ENCODE measurements at places on chromosomes 6 and 20.

GRCh38 chr6:37495244-37495934 lies 4.3 kb downstream of the CCDC167 start:
- no peak for DNase-seq

DNA sequence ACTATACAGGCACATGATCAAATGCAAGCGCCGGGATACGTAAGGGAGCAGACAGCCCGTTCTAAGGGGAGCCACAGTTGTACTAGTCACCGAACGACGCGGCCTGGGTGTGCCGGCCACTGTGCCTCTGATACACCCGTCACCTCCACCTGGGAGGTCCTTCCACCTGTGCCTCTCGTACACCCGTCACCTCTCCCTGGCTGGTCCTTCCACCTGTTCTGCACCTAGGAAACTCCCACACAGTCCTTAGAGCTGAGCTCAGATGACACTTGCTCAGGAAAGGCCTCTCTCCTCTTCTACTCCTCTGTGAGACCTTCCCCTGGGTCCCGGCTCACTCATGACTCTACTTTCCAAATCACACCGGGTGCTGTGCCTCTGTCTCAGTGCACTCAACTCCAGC lies 245.0 kb downstream of the TTLL2 start:
- no peak for DNase-seq

DNA sequence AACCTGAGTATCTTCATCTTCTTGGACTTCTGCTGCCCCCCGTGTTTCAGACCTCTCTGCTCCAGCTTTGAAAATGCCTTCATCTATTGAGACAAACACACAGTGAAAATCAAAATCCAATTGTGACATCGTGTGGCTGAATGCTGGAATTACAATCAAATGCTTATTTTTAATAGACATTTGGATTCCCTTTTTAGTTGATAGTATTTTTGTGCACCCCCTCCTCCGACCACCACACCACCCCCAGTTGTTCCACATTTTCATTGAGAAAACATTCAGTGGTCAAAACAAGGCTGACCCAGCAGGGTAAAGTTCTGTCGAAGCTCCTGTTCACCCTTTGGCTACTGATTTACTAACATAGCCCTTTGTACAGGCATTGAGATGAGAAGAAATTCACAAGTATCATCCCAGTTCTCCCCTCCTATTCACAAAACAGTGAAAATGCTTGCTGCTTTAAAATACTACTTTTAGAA lies 79.0 kb downstream of the NRSN1 start:
- no peak for DNase-seq

DNA sequence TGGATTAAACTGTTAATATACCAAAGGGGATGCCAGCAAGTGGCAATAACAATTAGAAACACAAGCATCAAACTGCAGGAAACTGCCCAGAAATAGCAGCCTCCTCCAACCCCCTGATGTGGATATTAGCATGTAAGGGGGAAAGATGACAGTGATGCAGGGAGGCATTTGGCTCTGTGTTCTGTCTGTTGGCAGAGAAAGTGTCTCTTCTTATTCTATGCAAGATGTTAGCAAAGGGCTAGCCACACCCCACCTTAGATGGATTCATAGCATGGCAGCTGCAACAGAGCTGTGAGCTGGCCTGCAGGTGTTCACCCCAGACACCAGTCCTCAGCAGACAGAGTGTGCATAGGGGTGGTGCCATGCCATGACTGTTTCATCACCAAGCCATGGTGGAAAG lies 38.0 kb downstream of the SCP2D1 start:
- no peak for DNase-seq

DNA sequence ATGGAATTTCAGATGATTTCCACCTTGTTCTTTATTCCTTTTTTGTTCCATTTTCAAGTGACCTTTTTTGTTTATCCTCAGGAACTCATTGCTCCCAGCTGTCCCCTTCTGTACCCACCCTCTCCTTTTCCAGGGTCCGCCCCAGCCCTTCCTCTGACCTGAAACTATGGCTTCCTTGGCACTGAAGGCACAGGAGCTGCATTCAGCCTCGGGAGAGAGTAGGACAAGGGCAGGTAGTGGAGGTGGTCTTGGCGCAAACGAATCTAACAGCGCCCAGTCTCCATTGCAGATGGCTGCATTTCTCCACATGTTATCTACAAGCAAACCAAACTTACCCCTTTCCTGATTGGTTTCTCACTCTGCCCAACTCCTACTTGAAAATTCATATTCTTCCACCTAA lies 8.8 kb upstream of the ULBP2 start:
- no peak for DNase-seq

DNA sequence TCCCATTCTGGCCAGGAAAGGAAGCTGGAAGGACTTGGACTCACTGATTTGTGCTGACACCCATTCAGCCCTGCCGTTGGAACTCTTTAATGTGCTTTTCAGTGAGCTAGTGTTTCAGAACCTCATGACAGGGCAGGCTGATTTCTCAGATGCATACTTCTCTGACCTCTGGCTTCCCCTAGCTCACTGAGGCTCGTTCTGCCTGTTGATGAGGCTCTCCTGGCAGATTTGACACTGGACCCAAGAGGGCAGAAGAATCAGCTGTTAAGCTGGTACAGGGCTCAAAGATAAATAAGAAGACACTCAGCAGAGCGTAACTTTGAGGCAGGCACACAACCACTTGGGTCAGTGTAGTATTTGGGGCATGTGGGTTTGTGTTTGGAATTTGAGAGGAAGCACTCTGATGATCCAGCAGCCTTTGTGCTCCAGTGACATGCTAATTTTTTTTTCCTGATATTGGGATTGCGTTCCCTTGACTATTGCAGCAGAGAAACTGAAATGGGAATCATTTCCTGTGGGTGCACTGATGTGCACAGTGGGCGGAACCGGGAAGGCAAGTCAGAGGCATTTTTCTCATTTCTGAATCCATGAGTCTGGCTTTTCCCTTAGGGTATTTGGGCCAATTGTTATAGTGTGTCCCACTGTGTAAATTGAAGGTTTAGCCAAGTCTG lies 80.2 kb downstream of the CARMIL1 start:
- no peak for DNase-seq
